ENCODE measurements at places on chromosomes 13 and 19.
A peak's percentile ranks its signal among the peaks of the same experiment; 100 is the strongest.

- peak; percentile 73 for DNase-seq
Measured at GRCh38 chr19:2423071-2423914, 4.1 kb downstream of the TIMM13 start.

GRCh38 chr13:25732111-25732865, 319.5 kb downstream of the SHISA2 start:
- DNase-seq, result no peak

DNA sequence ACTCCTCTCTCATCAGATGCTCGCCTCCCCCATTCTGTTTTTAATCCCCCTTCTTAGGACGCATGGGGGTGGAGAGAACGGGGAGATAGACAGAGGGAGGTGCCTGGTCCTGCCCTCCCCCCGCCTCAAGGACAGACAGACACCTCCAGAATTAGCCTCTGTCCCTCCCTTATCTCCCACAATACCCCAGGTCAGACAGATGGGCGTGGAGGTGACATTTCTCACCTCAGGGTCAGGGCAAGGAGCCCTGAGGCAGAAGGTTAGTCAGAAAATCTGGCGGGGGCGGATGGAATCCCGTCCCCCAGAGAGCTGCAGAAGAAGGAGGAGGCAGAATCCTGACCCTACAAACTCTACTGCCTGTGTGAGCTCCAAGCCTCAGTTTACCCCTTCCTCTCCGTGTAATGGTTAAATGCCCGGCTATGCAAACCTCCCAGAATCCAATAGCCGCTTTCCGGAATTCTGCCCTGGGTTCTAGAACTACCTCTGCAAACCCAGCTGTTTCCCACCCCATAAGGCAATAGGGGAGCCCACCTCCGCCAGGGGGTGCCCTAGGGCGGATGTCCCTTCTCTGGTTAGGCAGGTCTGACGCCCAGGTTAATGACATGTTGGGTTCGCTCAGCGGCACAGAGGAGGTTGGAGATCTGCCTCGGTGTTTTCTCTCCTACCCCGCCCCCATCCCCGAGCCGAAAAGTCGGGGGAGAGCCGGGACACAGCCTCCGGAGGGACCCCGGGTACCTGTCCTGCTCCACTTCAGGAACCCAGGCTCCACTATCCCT, 900 bp downstream of the PPP1R13L start:
- DNase-seq, result peak; percentile 41

- DNase-seq, result no peak
Measured at GRCh38 chr19:7692417-7693088, 9.4 kb downstream of the FCER2 start.

DNA sequence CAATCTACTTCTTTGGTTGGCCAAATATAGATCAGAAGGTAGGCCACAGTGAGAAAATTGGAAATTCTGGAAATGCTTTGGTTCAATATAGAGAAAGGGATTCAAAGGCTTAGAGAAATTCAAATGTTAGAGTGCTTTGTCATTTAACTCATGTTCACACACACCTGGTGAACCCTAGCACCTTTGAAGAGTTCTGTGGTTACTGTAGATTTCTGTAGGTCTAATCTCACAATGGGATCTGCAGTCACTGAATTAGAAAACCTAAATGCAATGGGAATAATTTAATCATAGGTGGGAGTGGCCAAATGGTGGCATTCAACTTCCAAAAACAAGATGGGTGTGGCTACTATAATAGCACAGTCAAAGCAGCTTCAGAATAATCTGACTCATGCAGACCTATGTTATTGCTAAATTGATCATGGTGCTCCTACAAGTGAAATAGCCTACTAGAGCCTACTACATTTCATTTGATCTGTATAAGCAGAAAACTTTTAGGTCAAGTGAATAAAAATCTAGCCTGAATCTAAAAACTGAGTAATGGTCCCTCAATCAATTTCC, 1152.9 kb downstream of the PCDH9 start:
- peak; percentile 4 for DNase-seq

- DNase-seq, result no peak
Measured at GRCh38 chr19:58385313-58385890, 1.7 kb upstream of the RPS5 start.

DNA sequence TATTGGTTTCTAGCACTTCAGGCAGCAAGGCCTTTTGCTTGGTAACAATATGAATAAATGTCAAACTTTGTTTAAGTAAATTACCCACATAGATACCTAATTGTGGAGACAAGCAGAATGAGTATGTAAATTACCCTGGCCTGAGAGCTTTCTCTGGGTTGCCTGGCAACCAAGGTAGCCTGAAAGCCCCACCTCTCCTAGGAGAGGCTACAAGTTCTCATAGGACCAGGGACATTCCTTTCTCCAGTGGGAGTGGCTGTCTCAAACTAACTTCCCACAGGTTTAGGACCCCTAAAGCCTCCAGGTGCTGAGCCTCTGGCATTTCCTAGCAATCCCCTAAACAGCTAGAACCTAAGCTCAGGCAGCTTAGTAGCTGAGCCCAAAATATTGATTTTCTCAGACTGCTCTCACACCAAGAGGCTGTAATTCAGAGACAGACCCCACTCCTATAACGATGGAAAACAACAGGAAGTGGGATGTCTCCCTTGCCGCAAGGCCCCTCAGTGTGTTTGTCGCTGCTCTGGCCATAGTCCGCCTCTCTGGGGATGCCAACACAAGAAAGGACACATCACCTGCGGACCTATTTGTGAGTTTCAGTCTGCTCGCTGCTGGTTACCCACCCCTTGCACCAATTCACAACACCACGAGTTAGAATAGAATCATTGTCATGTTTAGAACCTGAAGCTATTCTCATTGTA, 207.3 kb downstream of the DLEU7 start:
- DNase-seq, result no peak

GRCh38 chr13:41401366-41401765, 56.0 kb upstream of the RGCC start:
- no peak for DNase-seq

- DNase-seq, result no peak
Measured at GRCh38 chr19:45767881-45768654, 984 bp downstream of the SIX5 start.

GRCh38 chr19:36030264-36031148, 2.2 kb downstream of the CLIP3 start:
- DNase-seq, result no peak

GRCh38 chr19:29479941-29480340, 45.9 kb upstream of the VSTM2B start:
- no peak for DNase-seq

GRCh38 chr19:12603714-12604113, 6.9 kb downstream of the ZNF490 start:
- peak; percentile 75 for DNase-seq

DNA sequence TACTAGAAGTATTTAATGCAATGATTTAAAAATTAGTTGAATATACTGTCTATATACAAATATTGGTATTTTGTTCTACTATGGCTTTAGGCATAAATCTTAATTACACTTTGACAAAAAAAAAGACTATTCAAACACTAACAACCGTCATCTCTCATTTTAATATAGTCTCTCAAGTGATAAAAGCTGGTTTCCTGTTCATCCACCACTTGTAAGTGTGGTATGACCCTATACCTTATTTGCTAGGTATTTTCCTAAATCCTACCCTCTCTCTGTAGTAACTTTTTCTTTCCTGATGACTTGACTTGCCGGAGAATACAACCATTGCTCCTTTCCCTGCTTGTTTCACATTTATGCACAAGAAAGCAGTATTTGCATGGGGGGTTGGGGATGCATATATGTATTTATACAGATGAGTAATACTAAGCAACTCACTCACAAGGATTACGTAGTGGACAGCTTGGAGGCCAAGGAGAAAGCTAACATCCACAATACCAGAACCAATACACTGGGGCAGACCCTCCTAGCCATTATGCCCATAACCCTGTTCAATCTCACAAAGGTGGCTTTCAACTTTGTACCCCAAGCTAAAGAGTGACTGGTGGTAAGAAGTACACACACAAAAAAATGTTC, 12.7 kb upstream of the EFNB2 start:
- DNase-seq, result no peak

DNA sequence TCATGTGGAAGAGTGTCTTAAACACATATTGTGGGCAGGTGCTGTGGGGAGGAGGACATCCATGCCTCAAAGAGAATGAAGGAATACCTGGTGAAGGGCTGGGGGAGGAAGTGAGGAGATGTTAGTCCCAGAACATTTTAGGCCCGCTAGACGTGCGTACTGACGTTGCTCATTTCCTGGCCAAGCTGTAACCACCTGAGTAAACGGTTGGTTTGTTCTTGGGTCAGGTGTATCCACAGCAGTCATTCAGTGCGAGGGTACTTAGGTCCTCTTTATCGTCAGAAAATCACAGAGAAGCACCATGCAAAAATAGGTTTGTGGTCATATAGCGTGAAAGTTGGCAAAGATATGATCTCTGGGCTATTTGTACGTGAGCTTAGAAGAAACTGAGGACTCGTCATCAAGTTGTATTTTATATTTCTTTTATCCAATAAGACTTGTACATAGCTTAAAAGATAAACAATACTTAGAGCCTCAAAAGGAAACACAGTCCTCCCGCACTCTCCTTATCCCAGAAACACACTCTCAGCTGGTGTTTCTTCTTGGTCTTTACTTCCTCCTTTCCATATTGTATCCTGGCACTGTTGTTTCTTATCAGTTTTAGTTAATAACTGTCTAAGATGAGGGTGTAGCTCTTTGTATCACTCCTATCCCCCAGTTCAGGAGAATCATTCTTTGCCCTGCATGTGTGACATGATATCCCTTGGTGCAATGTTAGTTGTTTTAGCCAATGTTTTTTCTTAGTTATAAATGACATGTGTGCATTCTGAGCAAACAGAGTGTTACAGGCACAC, 52.0 kb downstream of the ARHGEF7 start:
- DNase-seq, result peak; percentile 70

- no peak for DNase-seq
Measured at GRCh38 chr13:37435881-37436280, 162.7 kb downstream of the POSTN start.

DNA sequence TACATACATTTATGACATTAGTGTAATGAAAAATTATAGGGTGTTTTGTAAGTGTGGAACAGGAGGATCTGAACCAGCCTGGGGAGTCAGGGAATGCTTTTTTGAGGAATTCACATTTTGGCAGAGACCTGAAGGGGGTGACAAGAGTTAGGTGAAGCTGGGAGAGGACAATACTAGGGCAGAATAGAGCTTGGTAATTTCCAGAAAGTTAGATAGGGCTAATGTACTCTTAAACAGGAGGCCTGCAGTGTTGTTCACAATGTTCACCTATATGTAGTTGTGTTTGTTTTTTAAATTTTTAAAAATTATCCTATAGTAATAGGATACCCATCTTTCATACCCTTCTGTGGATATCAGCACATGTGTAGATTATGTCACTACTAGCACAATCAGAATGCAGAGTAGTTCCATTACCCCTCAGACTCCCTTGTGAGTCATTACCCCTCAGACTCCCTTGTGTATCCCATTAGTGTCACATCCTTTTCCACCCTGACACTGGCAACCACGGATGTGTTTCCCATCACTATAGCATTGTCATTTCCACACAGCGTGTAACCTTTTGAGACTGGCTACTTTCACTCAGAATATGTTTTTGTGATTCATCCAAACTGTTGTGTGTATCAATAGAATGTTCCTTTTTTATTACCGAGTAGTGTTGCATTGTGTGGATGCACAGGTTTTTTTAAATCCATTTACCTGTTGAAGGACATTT, 43.1 kb downstream of the PCCA start:
- no peak for DNase-seq

- DNase-seq, result no peak
Measured at GRCh38 chr13:98664047-98664446, 87.1 kb upstream of the STK24 start.

- no peak for DNase-seq
Measured at GRCh38 chr13:32086791-32087441, 55.3 kb downstream of the FRY start.

- DNase-seq, result no peak
Measured at GRCh38 chr13:98915981-98916380, 61.9 kb downstream of the DOCK9 start.

DNA sequence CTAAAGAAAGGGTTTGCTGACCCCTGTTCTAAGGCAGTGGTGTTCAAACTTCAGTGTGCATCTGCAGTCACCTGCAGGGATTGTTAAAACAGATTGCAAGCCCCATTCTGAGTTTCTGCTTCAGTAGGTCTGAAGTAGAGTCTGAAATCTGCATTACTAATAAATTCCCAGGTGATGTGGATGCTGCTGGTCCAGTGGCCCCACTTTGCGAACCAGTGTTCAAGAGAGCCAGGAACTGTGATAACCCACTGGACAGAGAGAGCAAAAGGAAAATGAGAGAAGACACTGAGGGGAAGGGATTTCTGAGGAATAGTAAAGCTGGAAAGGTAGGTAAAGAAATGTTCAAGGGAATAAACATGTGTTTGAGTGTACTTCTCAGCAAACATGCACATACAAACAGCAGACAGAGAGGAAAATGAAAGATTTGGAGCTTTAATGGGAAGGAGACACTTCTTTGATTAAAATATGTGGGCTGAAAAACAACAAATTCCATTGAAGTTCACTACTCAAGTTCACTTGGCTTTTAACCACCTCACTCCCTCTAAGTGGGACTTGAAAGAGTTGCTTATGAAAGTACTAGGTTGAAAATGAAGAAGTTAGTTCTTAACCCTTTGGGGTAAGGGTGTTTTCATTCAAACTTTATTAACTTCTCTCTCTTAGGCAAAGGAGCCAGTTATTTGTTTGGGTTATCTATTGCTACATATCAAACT, 26.4 kb upstream of the FAM216B start:
- no peak for DNase-seq

DNA sequence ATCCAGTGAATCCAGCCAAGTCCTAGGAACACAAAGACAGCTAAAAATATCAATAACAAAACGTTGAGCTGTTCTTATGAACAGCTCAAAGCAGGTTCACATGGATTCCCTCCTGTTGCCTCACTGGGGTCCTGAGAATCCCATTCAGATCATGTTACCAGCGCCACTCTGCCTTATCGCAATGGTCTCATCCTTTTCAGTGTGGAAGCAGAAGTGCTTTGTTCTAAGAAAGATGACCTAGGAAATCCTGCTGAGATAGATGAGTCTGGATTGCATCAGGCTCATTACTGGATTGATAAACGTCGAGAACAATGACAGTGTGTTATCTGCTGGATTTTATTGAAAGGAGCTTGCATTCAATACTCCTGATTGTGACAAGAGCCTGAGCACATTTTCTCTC, 87.0 kb downstream of the SLAIN1 start:
- no peak for DNase-seq

GRCh38 chr13:21872795-21873194, 201.9 kb downstream of the FGF9 start:
- DNase-seq, result no peak

GRCh38 chr13:32370805-32371204, 55.5 kb downstream of the BRCA2 start:
- DNase-seq, result no peak

- no peak for DNase-seq
Measured at GRCh38 chr19:661427-662196, 1.4 kb downstream of the RNF126 start.

GRCh38 chr19:40229484-40229883, 3.0 kb upstream of the CCNP start:
- peak; percentile 12 for DNase-seq

GRCh38 chr13:31090096-31090495, 71.6 kb downstream of the HSPH1 start:
- DNase-seq, result no peak
